ENCODE measurements at places on chromosomes 2 and 18. TPM values are rescaled to one million over a fixed set of nuclear protein-coding genes. Genes with fewer than 3 reads are reported as not detected.

C2orf81 gene
- total RNA-seq, result under 0.01 TPM

HRH4 gene
- total RNA-seq, result not detected

ALLC gene
- total RNA-seq, result not detected

GRCh38 chr2:26618611-26619010 lies 22.6 kb downstream of the CIB4 start:
- no peaks in the 10 kb centered on the region for H3K36me3 ChIP-seq
- no peak for DNase-seq
- H3K4me1 ChIP-seq, result peaks cover 4% of the 10 kb centered on the region
- H3K27ac ChIP-seq, result no peak overlapping the region

UGT1A3 gene
- total RNA-seq, result not detected

- peaks cover 2% of the 10 kb centered on the region for H3K36me3 ChIP-seq
- peaks cover 4% of the 10 kb centered on the region for H3K4me1 ChIP-seq
- no peak for DNase-seq
- no peak overlapping the region for H3K27ac ChIP-seq
These were observed 16.1 kb downstream of the RAB1A start for GRCh38 chr2:65113816-65114215.

- no peak for DNase-seq
- no peaks in the 10 kb centered on the region for H3K36me3 ChIP-seq
- H3K27ac ChIP-seq, result no peak overlapping the region
- no peaks in the 10 kb centered on the region for H3K27me3 ChIP-seq
- peaks cover 8% of the 10 kb centered on the region for H3K4me1 ChIP-seq
These were observed 23.1 kb upstream of the TMBIM1 start for GRCh38 chr2:218315397-218315796.

SLC19A3 gene
- total RNA-seq, result not detected

- no peaks in the 10 kb centered on the region for H3K4me1 ChIP-seq
- no peak overlapping the region for H3K4me3 ChIP-seq
- H3K36me3 ChIP-seq, result no peaks in the 10 kb centered on the region
- H3K27ac ChIP-seq, result no peak overlapping the region
- no peaks in the 10 kb centered on the region for H3K27me3 ChIP-seq
These were observed 121.8 kb downstream of the TGFA start for GRCh38 chr2:70431716-70432347.

- no peaks in the 10 kb centered on the region for H3K4me1 ChIP-seq
- no peak for DNase-seq
- H3K36me3 ChIP-seq, result no peaks in the 10 kb centered on the region
- no peaks in the 10 kb centered on the region for H3K27me3 ChIP-seq
These were observed 130.4 kb downstream of the RNF144A start for GRCh38 chr2:7047661-7048060.

TTC31 gene
- 9.2 TPM for total RNA-seq

RAX gene
- total RNA-seq, result not detected

GRCh38 chr2:134657650-134658250 lies 61.0 kb downstream of the TMEM163 start:
- H3K4me1 ChIP-seq, result no peaks in the 10 kb centered on the region
- H3K4me3 ChIP-seq, result no peak overlapping the region
- no peak overlapping the region for H3K27ac ChIP-seq
- H3K27me3 ChIP-seq, result no peaks in the 10 kb centered on the region
- DNase-seq, result no peak

DNA sequence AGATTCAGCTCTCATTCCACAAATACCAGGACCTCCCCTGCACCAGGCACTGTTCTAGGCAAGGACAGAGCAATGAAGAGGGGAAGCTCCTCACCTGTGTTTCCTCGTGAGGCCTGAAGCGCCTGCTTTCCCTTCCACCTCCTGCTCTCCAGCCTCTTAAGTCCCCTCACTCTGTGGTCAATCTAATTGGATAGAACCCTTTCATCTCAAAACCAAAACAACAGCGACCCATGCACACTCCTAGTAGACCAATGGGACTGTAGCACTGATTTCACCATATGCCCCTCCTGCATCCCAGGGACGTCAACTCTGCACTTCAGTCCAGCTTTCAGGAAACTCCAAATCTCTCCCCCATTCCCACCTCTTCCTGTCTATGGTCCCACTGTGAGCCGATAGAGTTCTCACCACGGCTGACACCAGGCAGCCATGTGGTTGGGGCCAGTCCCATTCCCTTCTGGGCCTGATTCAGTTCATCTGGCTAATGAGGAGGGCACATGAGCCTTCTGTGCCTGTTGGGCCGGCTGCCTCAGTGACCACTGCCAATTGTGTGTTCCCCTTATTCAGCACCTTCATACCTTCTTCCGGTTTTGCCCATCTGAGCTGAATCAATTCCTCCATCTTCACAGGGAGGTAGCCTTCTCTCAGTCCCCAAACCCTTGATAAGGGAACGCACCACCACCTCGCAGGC lies 33.3 kb upstream of the MAT2A start:
- H3K36me3 ChIP-seq, result no peaks in the 10 kb centered on the region
- H3K4me1 ChIP-seq, result peaks cover 28% of the 10 kb centered on the region
- H3K4me3 ChIP-seq, result no peak overlapping the region
- DNase-seq, result no peak
- no peaks in the 10 kb centered on the region for H3K27me3 ChIP-seq

DNA sequence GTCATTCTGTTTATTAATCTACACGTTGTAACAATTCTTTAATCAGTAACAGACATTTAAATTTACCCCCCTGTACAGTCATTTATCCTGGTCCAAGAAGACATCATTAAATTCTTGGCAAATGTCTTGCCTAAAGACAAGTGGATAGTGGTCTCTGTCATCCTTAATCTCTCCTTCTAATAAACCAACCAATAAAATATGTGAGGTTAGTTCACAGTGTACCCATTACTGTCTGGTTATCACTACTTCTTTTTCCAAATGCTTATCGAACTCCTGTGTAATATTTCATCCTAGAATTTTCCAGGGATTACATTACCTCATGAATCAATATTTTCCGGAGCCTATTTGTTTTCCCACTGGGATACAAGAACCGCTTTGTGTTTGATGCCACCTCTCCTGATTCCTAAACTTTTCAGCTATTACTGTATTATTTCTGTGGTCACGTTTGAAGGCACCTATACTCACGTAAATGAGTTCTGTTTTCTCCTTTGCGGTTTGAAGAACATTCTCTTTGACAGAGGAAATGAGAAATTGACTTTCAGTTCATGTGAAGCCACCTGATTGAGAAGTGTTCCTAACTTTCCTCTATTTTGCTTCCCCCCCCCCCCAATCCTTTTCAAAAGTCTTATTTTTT lies 131.5 kb downstream of the RTN4 start:
- no peaks in the 10 kb centered on the region for H3K36me3 ChIP-seq
- no peaks in the 10 kb centered on the region for H3K27me3 ChIP-seq
- no peak overlapping the region for H3K4me3 ChIP-seq
- no peaks in the 10 kb centered on the region for H3K4me1 ChIP-seq

DNA sequence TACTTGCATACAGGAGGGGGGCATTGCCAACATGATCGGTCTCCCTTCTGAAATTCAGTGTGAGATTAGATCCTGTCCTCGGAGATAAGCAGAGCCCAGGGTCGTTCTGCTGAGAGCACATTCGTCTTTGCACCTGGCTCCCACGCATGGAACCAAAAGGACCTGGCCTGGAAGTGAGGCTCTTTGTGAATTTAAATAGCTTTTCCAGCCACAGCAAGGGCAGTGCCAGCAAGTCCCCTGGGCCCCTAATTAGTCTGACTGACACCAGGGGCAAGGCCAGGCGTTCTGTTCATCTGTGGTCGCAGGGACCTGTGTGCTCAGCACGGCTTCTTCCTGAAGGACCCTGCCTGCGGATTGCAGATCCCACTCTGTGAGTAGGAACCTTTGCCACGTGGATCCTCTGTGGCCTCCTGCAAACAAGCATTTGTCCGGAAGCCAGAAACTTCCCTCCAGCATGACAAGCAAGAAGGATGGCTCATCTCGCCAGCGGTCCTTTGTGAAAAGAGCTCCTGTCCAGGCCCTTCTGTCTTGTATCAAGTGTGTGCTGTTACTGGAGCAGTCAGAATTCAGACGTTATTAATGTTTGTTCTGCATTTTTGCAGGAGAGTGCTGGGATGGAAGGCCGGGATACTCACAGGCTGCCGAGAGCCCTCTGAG lies 128.7 kb downstream of the TPO start:
- peaks cover 2% of the 10 kb centered on the region for H3K27me3 ChIP-seq
- no peak overlapping the region for H3K4me3 ChIP-seq
- no peak overlapping the region for H3K27ac ChIP-seq

LRATD1 gene
- total RNA-seq, result 0.28 TPM

DNA sequence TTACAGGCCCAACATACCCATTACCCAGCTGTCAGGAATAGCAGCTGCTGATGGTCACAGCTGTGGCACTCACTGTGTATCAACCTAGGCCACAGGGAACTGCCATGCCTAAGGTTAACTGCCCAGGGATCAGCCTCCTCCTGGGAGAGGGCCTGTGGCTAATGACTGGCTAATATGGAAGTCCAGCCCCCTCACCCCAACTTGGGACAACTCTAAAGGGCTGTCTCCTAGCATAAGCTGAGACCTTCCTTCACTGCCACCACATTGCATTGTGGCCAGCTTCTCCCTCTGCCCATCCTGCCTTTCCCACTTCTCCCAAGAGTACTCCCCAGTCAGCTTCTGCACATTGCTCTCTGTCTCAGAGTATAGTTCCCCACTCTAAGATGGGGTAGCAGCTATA lies 316.5 kb downstream of the SMAD2 start:
- H3K27ac ChIP-seq, result no peak overlapping the region
- no peaks in the 10 kb centered on the region for H3K36me3 ChIP-seq
- H3K4me1 ChIP-seq, result no peaks in the 10 kb centered on the region
- H3K4me3 ChIP-seq, result no peak overlapping the region

- H3K4me1 ChIP-seq, result no peaks in the 10 kb centered on the region
- peaks cover 88% of the 10 kb centered on the region for H3K27me3 ChIP-seq
- H3K27ac ChIP-seq, result no peak overlapping the region
- DNase-seq, result no peak
These were observed 3.1 kb downstream of the WNT10A start for GRCh38 chr2:218883491-218884490.

- no peaks in the 10 kb centered on the region for H3K36me3 ChIP-seq
- no peak for DNase-seq
- H3K27me3 ChIP-seq, result peaks cover 4% of the 10 kb centered on the region
- H3K4me3 ChIP-seq, result no peak overlapping the region
- H3K27ac ChIP-seq, result no peak overlapping the region
- H3K4me1 ChIP-seq, result no peaks in the 10 kb centered on the region
These were observed 110.2 kb downstream of the VAPA start for GRCh38 chr18:10023853-10024570.

DNA sequence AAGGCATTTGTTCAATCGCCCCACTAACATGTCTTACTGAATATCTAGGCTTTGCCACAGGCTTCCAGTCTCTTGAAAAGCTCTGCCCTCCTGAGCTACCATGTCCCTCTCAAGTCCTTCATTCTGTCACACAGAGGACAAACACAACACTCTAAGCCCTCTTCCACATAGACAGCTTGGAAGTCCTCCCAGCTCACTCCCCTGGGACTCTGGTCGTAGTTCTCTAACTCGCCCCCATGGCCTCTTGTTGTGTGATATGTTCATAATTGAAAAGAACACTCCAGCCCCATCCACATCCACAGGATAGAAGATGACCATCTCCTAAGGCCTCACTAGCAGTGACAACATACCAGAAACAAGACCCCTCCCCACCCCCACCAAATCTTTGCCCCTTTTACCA lies 37.9 kb downstream of the BUB1 start:
- no peak overlapping the region for H3K27ac ChIP-seq
- no peaks in the 10 kb centered on the region for H3K4me1 ChIP-seq
- peaks cover 4% of the 10 kb centered on the region for H3K36me3 ChIP-seq
- H3K4me3 ChIP-seq, result no peak overlapping the region
- no peaks in the 10 kb centered on the region for H3K27me3 ChIP-seq

DNA sequence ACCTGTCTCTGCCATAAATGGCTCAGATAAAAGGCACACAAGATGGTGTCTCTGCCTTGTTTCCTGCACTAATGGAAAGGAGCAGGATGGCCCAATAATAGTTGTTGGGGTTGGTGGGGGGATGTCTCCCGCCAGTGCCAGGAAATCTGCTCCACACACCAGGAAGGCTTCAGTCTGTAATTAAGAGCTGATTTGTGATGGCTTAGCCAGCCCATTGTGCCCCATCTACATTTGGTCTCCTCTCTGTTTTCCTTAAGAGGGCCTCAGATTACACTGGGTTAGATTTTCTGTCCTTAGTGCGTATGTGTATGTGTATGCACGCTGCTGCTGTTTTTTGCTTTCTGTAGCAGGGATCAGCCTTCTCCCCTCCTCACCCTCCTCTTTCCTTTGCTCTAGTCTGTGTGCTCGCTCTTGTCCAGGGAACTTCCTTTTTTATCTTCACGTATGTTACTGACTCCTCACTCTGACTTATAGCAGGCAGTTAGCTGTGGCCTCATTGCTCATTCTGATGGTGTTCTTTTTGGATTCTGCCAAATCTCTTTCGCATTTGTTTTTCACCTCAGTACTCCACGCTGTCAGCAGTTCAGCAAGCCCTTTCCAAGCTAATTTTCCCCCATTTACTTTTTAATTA lies 33.4 kb upstream of the MGAT5 start:
- DNase-seq, result no peak
- H3K27ac ChIP-seq, result no peak overlapping the region
- no peaks in the 10 kb centered on the region for H3K27me3 ChIP-seq
- H3K4me3 ChIP-seq, result no peak overlapping the region
- H3K4me1 ChIP-seq, result peaks cover 23% of the 10 kb centered on the region
- H3K36me3 ChIP-seq, result no peaks in the 10 kb centered on the region

MBD2 gene
- total RNA-seq, result 27.5 TPM

DNA sequence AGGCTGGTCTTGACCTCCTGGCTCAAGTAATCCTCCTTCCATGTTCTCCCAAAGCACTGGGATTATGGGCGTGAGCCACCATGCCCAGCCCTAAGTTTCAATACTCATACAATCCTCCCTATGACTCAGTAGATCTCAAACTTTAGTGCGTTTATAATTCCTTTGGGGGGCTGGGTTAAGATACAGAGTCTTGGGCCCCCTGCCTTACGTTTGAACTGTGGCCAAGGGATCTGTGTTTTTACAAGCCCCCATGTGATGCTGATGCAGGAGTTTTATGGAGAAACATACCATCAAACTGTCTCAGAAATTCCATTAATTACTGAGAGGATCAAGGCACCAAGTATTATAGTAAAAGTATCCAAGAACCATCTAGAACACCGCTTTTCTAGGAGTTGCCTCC lies 38.2 kb upstream of the FAM136A start:
- no peaks in the 10 kb centered on the region for H3K4me1 ChIP-seq
- H3K27ac ChIP-seq, result no peak overlapping the region
- no peak overlapping the region for H3K4me3 ChIP-seq
- H3K27me3 ChIP-seq, result peaks cover 4% of the 10 kb centered on the region
- H3K36me3 ChIP-seq, result no peaks in the 10 kb centered on the region

DNA sequence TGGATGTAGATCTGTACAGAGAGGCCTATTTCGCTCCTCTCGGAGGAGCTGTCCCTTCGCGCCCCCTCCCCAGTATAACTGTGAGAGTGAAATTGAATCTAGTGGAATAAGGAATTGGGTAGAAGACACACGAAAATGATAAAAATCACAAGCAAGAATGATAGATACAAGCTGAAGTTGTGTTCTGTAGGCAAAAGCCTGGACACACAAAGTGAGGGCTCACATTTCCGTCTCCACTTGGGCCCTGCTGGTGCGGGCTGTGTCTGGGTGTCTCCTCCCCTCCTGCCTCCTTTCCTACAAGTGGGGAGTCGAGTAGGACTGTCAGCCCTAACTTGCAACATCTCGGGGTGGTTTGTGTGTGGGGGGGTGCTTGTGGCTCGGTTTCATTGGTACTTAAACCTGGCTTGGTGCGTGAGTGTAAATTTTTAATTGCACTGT lies 457 bp upstream of the SP9 start:
- H3K27ac ChIP-seq, result no peak overlapping the region
- H3K36me3 ChIP-seq, result no peaks in the 10 kb centered on the region
- no peak for DNase-seq
- H3K4me3 ChIP-seq, result no peak overlapping the region
